ENCODE measurements at places on chromosomes 4 and X.

- no peak for DNase-seq
Measured at GRCh38 chr4:119788349-119789266, 160.0 kb upstream of the PDE5A start.

DNA sequence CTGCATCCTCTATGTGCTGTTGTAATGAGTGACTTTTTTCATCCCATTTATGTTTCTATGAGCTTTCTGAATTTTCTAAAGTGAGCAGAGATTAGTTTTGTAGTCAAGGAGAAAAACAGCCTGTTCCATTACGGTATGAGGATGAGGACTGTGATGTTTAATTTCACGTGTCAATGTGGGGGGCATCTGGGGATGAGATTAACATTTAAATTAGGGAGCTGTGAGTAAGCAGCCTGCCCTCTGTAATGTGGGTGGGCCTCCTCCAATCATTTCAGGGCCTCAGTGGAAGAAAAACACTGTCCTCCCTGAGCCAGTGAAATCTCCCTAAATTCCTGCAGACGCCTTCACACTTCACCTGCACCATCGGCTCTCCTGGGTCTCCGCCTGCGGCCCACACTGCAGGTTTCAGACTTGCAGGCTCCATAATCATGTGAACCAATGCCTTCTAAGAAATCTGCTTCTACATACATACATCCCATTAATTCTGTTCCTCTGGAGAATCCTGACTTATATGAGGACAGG, 121.7 kb downstream of the AFAP1 start:
- DNase-seq, result no peak

GRCh38 chr4:173436149-173436579, 37.2 kb upstream of the SCRG1 start:
- DNase-seq, result no peak

GRCh38 chrX:34749896-34750295, 92.8 kb upstream of the TMEM47 start:
- no peak for DNase-seq

DNA sequence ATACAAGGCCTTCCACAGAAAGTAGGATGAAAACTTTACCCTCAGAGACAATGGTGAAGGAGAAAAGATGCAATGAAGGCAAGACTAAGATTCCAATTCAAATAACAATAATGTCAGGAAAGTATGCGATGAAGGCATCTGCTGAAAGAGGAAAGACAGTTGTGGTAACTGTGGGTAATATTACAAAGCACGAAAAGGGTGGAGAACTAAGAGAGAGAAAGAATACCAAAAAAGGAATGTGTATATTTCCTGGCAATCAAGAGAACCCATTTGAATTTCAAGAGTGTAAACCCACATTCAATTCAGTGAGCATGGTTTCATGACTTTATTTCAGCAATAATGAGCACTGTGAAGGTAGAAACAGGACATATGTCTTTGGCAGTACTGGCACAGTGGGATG, 225.5 kb downstream of the PALLD start:
- DNase-seq, result no peak

- no peak for DNase-seq
Measured at GRCh38 chr4:34791209-34791608, 1453.1 kb downstream of the ARAP2 start.

DNA sequence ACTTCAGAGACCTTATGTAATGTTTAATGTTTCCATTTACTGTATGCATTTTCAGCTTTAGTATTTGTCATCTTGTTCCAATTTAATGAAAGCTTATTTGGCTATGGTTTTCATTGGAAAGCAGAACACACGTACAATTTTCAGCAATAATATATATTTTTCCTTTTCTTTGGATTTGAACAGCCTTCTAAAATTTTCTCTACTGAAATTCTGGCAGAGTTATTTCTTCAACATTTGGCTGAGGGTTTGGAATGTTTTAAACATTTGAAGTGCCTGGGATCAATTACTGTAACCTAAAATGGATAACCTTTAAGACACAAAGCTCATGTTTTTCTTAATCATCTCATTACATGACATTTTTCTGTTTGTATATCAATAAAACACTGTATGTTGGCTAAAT, 156.9 kb downstream of the TENM3 start:
- no peak for DNase-seq

DNA sequence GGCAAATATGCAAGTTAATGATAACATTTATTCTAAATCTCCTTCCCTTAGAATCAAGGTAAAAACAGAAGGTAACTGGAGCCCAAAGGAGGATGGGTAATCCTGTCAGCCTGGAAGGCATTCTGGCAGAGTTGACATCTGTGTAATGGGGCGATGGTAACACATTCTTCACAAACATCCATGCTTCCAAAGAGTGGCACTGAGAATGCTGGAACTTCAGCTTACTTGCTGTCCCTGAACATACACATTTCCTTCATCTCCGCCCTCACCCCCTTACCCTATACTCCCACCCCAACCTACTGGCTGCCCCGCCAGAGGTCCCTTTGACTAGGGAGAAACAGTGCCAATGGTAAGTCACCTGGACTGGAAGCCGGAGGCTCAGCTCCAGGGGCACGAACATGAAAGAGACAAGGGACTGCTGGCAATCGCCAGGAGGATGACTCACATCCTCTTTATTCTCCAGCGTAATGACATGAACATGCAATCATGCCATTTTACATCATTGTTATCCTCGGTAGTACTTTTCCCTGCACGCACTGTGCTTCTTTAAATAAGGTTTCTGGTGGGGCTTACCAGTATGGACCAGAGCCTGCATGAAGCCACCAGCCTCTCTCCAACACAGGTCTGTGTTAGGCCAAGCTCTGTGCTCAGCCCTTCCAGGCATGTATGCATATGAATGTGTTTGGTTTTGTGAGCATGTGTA, 694.2 kb upstream of the TENM3 start:
- DNase-seq, result no peak

- no peak for DNase-seq
Measured at GRCh38 chr4:145153181-145153903, 27.0 kb downstream of the OTUD4 start.

GRCh38 chr4:90904021-90904420, 776.8 kb downstream of the CCSER1 start:
- no peak for DNase-seq

GRCh38 chrX:139158256-139158655, 372.3 kb upstream of the F9 start:
- DNase-seq, result no peak

All from suppressor macrophage treated with lipopolysaccharide for 4 hours (primary cell).